Posterior cingulate gyrus (tissue), 11 donors: ENCODE measurements at places on chromosomes 1 and 21.
A peak's percentile ranks its signal among the peaks of the same experiment; 100 is the strongest.

DNA sequence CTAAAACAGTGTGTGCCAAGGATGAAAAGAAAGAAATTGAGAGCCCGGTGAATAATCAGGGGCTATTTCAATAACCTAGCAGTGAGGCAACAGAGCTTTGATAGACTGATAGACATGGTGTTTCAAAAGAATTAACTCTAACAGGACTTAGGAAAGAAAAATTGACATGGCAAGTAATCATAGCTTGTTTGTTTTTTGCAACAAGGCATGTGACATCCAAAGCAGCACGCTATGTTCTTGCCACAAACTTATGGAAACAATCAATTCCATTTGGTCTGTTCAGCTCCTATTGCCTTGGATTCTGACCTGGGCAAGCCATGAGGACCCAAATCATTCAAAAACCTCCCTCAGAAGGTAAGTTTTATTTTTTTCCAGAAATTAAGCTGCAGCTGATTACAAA is 608.5 kb downstream of the SMYD3 start:
- DNase-seq: no peak

DNA sequence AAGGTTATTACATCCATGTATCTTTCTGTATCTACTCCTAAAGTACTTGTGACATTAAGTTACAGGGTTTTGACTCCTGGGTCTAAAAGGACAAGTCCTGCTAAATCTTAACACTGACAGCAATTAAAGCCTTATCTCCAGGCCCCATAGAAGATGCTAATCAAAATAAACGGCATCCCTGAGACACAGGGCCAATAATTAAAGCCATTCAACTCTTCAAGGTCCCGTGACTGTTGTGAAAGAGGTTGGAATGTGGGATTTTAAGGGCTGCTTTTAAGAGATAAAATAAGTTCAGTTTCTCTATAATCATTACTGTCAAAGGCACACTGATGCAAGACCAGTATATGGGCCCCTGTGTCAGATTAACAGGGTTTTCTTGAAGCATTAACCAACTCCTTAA is 8.3 kb downstream of the DNAI4 start:
- DNase-seq: no peak

DNA sequence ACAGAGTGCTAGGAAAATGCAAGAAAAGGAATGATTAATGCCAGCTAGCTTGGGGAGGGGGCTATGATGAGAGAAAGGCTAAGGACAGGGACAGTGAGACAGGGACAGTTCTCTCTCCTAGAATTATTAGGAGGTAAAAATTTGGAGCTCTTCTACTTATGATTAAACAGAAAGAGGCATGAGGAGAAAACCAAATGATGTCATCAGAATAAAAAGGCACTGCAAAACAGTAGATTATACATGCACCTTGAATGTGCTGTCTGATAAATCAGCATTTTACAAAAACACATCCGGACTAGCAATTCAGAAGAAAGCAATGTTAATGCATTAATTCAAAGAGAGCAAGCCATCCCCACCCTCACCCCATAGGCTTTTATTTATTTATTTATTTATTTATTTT is 277.5 kb downstream of the RGS7 start:
- DNase-seq: no peak

DNA sequence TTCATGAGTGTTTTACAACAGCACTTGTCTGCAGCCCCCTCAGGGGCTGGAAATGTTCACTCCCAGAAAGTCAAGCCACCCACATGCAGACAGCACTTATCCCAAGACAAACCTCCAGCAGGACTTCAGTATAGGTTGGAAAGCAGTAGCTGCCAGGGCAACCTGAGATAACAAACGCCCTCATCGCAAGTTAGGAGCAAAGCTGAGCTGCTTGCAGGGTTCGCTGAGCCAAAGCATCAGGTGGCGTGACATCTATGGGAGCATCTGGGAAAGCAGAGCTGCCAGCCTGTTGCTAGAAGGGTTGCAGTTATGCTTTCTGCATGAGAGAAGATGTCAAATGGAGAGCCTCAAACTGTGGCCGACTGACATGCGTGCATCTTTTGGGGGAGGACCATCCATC is 4.2 kb upstream of the STXBP3 start:
- DNase-seq: no peak

GRCh38 chr1:10724052-10724494 is 72.4 kb downstream of the CASZ1 start:
- no peak for DNase-seq

GRCh38 chr1:187696073-187696472 is 867.3 kb downstream of the PLA2G4A start:
- DNase-seq: no peak

DNA sequence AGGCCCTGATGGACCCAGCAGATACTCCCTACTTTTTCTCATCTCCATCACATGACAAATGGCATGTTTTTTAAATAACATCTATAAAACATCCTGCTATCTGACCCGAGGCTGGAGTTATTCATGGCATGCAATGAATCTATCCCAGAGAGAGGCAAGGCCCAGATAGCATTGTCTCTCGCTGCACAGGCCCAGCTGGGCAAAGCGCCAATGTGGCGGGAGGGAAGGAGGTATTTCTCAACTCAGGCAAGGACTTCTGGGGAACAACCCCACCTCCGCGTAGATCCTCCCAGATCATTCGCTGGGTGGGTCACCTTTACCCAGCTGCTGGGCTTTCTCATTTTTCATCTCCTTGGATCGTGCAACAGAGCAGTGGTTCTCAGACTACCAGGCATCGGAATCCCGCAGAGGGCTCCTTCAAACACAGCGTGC is 59.8 kb downstream of the ERG start:
- no peak for DNase-seq

DNA sequence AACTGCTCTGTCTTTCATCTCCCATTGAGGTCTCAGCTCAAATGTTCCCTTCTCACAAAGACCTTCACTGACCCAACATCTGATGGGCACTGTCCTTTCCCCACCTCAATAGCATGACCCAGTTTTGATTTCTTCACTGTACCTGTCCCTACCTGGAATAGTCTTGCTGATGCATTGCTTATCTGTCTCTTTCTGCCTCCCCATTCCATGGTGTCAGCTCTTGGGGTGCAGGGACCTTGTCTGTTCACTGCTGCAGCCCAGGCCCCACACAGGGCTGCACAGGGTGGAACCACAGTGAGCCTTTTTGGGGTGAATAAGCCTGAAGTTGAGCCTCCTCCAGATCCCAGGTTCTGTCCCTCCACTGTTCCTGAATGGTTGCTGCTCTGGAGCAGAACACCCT is 414.9 kb downstream of the PTPRU start:
- DNase-seq: no peak

- DNase-seq: peak; percentile 93
These were observed 13.2 kb downstream of the NAV1 start for GRCh38 chr1:201551877-201552731.

DNA sequence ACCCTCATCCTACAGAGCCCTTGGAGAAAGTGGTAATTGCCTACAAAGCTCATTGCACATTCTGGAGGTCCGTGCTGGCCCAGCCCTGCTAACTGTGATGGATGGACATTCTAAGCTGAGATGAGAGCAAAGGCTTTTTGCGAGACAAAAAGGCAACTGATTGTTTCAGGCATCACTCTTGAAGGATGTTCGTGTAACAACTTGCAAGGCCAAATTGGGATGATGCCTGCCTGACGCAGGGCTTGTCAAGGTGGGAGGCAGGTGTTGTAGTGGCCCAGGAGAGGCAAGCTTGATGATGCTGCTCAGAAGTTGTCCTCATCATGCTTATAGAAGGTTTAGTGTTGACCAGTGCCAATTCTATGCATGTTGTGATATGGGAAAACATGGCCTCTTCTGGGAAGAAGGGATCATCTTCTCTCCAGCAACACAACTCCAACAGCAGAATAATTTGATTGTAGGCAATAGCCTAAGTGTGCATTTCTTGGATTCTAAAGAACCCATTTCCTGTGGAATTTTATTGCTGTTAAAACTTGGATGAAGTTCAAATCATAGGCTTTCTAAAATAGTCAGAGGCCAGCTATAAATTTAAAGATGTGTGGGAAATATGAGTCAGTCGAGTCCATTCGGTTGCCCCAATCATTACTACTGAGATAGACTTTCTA is 102.5 kb upstream of the COA6 start:
- no peak for DNase-seq

- no peak for DNase-seq
These were observed 84.1 kb upstream of the ZNF326 start for GRCh38 chr1:89910780-89911179.

DNA sequence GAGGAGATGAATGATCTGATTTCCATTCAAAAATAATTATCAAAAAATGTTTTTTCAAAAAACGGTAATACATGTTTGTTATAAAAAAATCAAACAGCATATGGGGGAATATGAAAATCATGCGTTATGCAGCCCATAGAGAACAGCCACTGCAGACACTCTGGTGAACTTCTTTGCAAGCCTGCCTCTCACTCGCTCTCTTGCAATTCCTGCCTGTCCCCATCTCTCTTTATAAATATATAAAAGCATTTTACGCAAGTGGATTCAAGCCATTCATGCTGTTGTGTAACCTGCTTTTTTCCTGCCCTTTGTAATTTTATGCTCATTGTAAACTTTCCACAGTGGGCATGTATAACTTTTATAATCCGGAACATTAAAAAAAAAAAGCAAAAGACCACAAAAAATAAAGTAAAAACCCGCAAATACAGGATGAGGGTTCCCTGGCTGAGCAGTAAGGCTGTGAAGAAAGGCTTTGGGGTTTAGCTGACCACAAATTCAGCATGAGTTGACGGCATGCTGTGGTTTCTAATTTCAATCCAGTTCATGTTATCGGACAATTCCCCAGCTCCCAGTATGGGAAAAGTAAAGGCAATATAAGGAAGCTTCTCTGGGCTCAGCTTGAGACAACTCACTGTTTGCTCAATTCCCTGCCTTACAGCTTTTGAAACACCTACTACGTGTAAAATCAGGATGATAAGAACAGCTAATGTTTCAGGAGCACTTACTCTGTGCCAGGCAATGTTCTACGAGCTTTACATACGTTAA is 52.8 kb upstream of the ZBTB40 start:
- DNase-seq: no peak

GRCh38 chr1:203934651-203935050 is 73.3 kb downstream of the SNRPE start:
- DNase-seq: no peak

- DNase-seq: peak; percentile 96
These were observed 7.4 kb downstream of the EFNA4 start for GRCh38 chr1:155070721-155071569.

- DNase-seq: no peak
These were observed 405 bp upstream of the GADD45A start for GRCh38 chr1:67684526-67685066.

GRCh38 chr1:155105604-155106011 is 22.1 kb upstream of the EFNA1 start:
- no peak for DNase-seq

DNA sequence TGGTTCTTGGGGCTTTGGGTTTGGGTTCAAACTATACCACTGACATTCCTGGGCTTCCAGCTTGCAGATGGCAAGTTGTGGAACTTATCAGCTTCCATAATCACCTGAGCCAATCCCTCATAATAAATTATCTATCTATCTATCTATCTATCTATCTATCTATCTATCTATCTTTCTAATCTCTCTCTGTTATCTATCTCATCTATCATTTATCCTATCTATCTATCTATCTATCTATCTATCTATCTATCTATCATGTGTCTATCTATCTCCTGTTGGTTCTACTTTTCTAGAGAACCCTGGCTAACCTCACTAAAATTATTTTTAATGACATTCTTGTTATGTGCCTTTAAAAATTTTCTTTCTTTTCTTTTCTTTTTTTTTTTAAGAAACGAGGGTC is 35.8 kb upstream of the AKT3 start:
- DNase-seq: no peak

DNA sequence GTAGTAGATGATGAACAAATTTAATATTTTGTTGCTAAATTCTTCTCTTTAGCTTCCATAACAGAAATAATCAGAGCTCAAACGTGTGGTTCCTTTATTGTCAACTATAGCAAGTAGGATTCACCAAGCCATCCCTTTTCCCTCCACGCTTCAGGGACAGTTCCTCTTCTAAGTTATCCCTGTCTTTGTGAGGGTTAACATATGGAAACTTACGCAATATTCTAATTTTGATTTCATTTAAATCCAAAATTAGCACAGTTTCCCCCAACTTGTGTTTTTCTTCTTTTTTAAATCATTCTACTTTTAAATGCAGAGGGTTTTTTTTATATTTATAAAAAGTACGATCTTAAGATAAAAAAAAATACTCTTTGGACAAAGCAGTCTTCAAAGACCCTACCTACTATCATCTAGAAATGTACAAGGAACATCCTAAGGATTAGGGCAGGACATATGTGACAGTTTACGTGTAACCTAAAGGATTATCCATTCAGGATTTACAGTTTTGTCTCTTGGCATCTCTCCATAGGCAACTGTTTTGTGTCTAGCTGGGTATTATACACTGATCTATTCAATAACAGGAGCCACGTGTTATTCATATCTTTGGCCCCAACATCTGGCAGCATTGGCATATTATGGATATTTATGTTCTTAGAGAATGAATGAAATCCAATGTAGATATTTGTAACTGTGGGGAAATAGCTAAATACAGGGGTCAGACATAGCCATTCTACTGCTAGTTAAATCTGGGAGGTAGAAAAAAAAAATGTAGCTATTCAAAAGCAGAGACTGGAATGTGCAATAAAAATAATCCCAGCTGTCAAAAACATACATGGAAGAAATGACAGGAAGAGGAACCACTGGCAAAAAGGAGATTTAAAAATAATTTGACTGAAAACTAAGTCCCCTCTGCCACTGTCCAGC is 272.9 kb downstream of the NEGR1 start:
- no peak for DNase-seq

DNA sequence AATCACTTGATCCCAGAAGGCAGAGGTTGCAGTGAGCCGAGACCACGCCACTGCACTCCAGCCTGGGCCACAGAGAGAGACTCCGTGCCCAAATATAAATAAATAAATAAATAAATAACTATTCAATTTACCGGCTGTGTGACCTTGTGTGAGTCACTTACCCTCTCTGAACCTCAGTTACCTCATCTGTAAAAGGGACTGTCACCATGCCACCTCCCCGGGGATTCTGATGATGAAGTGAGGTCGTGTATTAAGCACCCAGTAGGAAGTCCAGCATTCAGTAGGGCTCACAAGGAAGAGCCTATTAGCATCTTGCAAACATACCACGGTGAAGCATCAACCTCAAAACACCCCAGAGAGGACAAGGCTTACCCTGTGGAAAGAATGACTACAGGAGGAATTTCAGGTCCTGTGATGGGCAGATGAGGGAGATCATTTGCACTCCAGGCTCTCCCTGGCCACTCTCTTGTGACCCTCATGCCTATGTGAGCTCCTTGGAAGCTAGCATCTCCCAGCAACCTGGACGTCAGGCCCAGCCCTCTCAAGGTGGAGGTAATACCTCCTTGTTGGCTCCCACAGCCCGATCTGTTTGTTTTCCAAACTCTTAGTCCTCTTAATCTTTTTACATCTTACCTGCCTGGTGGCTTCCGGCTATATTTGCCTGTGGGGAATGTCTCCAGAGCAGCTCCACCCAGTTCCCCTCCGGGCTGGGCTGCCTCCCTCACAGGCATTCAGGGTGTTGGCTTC is 7.6 kb upstream of the C1QA start:
- DNase-seq: no peak

GRCh38 chr1:77543822-77544448 is 138.5 kb downstream of the ZZZ3 start:
- no peak for DNase-seq
